NCI-H1694 treated with DMSO at 0.1 percent for 48 hours (cell line): ENCODE measurements at places on chromosomes 5 and 9.

GRCh38 chr5:105978011-105978410, 1692.7 kb downstream of the EFNA5 start:
- no peak for DNase-seq

DNA sequence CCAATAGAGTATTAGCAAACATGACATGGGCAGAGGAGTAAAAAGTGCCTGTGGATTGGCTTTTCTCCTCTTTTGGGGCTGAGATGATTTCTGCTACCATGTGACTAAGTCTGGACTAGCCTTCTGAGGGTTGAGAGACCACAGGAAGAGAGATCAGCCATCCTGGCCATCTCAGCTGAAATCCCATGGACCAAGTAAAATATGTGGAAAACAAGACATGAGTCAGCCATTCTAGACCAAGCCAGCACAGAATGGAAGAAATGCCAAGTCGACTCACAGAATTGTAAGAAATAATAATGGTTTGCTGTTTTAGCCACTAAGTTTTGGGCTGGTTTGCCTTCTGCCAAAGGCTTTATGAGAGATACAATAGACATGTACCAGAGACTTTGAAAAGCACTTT, 377.8 kb downstream of the CHSY3 start:
- DNase-seq: no peak

DNA sequence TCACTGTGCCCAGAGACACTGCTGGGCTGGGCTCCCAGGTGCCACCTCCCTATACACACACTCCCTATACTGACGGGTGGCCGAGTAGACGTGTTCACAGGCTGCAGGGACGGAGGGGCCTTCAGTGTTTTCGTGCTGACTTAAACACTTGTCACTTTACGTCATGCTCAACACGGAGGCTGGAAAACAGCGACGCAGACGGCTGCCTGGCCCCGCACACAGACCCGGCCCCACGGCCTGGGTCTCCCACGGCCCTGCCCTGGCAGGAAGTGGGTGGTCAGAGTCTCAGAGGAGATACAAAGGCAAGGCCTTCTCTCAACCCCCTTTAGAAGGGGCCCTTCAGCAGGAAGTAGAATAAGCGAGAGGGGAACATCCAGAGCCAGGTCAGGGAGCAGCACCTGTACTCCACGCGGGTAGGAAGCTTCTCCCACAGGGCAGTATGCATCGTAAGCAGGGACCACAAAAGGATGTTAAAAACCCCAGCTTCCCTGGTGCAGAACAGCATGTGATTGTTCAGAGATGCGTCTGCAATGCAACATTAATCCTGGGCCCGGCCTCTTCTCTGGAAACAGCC, 11.9 kb upstream of the TBC1D9B start:
- no peak for DNase-seq

GRCh38 chr5:170501931-170502330, 1.9 kb upstream of the KCNIP1 start:
- DNase-seq: no peak

GRCh38 chr5:58241389-58241788, 218.5 kb downstream of the PLK2 start:
- no peak for DNase-seq

DNA sequence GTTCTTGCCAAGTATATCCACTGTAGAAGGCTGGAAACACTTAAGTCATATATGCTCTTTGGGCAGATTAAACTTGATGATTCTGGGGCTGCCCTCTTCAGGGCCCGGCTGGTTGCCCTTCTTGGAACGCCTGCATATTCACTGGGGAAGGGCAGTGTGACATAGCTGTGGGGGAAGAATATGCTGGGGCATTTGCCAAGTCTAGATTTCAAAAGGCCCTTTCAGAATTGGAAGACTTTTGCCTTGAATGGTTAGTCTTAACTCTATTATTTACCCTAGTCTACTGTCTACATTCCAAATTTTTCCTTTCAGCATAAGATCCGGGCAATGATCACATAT, 161.2 kb upstream of the PITX1 start:
- DNase-seq: no peak

- no peak for DNase-seq
Observed at GRCh38 chr9:15417626-15418025, 5.0 kb upstream of the SNAPC3 start.

DNA sequence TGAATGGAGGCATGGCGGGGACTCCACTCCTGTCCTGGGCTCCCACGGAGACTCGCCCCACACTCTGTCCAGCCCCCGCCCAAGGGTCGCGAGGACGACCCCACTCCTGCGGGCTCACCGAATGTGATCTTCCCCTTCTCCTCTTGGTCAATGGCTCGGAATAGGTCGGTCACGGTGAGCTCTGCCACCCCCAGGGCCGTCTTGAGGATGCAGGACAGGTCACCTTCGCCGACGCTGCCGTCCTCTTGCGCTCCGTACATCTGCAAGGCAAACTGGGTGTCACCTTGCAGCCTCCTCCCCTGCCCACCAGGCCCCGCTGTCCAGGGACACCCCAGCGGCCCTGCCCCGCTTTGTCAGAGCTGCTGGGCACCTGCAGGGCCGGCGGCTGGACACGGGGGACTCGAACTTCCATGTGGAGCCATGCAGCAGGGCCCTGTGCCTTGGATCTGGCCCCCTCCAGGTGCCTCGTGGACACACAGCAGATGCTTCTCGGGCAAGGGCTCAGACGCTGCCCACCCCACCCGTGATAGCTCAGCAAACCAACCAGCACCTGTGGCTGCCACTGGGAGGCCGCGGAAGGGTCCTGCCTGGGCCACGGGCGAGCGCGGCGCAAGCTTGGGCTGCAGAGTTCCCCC, 21.5 kb upstream of the SLC6A3 start:
- no peak for DNase-seq

DNA sequence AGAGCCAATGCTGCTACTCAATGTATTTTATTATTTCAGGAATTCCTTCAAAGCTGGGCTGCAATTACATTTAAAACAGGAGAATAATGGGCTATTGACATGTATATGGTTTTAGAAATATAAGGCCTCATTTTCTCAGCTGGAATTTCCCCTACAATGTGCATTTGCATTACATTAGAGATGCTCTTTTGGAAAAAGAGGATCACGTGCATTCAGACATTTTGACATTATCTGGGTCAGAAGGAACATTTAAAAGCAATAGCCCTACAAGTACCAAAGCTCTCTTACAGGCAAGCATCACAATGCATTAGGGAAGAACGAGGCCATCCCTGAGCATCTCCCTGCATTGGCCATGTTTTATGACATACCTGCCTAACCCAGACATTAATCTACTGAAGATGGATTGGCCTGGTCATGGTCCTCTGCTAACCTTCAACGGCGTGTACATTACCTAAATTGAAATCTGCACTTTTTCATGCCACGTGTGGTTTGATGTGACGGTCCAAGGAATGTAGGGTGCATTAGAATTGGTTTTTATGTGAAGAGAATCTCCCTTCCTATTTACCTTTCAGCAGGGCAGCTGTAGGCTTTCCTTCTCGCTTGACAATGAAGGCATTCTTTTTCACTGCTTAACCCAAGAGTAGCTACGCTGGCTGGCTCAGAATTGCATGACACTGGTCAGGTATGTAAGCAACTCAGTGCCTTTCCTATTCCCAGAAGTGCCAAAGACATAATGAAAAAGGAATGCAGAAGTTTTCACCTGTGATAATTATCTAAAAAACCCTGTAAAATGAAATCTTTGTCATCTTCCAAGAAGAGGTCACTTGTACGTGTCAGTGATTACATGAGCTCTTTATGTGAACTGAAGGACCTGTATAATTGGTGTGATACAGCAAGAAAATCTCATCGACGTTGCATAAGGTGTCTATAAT, 212.3 kb upstream of the MPDZ start:
- DNase-seq: no peak

DNA sequence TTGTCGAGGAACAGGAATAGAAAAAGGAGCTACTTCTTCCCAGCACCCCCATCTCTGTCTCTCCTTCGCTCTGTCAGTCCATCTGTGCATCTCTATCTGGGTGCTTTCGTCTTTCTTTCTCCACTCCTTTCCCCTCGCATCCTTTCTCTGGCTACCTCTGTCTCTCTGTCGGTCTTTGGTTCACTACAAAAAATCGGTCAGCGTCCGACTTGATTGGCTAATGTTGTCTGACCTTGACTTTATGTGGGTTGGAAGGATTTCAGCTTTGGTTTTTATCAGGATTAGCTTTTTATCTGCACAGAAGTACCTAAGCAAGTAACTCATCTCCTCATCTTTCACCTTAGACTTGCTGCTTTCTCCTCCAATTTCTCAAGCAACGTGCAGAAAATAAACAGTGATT, 575.2 kb upstream of the ZNF462 start:
- no peak for DNase-seq

GRCh38 chr5:76688836-76689235, 27.1 kb upstream of the F2R start:
- no peak for DNase-seq
